ENCODE measurements at places on chromosomes 1 and 21.
A peak's percentile ranks its signal among the peaks of the same experiment; 100 is the strongest.

- DNase-seq: peak; percentile 79
Observed at GRCh38 chr1:15756143-15757015, 2.2 kb upstream of the FBLIM1 start.

DNA sequence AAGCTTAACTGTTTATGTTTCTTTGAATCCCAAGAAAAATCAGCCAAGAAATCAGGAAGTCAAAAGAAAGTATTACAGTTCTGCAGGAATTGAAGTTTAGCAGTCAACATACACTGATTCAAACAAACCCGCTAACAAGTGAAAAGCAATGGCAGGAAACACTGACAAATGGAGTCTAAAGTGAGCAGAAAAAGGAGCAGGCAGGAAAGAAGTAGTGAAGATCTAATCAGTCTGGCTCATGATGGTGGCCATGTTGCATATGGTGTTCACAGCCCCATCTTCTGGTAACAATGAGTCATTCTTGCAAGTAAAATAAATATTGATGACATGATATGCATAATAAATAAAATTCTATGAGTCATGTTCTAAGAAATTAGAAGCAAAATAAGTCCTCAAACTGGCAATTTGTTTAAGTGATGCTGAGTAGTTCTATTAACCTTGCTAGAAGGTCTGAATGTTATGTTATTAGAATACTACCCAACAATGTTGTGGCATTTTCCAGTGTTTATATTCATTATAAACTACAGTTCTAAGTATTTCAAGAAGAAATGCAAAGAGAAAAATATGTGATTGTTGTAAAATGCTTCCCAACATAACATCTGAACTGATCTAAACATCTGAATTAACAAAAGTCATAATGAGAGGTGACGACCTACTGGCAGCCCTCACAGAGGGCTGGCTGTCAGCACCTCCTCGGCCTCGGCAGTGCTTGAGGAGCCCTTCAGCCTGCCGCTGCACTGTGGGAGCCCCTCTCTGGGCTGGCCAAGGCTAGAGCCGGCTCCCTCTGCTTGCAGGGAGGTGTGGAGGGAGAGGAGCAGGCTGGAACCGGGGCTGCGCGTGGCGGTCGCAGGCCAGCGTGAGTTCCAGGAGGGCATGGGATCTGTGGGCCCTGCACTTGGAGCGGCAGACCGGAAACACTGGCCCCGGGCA lies 5.7 kb upstream of the ACBD6 start:
- DNase-seq: peak; percentile 15

- no peak for DNase-seq
Observed at GRCh38 chr1:247415423-247416361, at the start of gene NLRP3. Gene NLRP3 (plus strand): TSS chr1:247416173. CDS start chr1:247418801, 2,628 bp downstream.

DNA sequence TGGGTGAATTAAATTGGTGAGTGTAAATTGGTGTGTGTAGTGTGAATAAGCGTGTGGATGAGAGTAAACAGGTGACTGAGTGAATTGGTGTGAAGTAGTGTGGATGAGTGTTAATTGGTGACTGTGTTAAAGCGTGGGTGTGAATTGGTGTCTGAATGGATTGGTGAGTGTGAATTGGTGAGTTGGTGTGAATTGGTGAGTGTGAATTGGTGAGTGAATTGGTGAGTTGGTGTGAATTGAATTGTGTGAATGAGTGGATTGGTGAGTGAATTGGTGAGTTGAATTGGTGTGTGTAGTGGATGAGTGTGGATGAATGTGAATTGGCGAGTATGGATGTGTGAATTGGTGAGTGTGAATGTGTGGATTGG lies 8.3 kb downstream of the AURKAIP1 start:
- no peak for DNase-seq

DNA sequence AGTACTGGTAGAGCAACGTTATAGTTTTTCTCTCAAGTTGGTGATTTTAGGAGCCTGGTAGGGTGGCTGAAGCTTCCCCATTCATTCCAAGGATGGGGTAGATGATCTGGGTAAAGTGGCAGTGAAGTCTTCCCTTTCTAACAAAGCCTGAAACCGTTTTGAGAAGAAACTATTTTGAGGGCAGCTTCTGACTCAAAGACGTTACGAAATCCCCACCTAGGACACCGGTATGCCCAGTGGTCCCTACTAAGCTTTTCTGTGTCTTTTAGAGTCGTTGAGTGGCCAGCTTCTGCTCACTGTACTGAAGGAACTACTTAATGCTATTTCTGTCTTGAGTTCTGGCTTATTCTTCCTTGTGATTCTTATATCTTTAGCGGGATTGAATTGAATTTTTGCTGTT lies 1.4 kb downstream of the WDTC1 start:
- no peak for DNase-seq

GRCh38 chr1:99332561-99332960 lies 68.3 kb downstream of the PLPPR4 start:
- no peak for DNase-seq

DNA sequence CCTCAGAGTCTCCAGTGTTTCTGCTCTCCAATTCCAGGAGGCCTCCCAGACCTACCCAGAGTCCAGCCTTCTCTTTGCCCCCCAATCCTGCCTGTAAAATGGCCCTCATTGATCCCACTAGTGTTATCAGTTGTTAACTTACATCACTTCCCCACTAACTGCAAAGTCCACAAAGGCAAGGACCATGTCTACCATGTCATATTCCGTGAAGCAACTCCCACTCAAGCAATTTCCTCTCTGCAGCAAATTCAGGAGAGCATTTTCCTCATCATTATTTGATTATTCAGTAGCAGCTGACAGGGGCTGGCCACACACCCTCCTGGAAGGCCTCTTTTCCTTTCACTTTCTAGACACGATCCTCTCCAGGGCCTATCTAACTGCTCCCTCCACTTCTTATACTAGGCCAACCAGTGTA lies 153.5 kb downstream of the RERE start:
- no peak for DNase-seq

DNA sequence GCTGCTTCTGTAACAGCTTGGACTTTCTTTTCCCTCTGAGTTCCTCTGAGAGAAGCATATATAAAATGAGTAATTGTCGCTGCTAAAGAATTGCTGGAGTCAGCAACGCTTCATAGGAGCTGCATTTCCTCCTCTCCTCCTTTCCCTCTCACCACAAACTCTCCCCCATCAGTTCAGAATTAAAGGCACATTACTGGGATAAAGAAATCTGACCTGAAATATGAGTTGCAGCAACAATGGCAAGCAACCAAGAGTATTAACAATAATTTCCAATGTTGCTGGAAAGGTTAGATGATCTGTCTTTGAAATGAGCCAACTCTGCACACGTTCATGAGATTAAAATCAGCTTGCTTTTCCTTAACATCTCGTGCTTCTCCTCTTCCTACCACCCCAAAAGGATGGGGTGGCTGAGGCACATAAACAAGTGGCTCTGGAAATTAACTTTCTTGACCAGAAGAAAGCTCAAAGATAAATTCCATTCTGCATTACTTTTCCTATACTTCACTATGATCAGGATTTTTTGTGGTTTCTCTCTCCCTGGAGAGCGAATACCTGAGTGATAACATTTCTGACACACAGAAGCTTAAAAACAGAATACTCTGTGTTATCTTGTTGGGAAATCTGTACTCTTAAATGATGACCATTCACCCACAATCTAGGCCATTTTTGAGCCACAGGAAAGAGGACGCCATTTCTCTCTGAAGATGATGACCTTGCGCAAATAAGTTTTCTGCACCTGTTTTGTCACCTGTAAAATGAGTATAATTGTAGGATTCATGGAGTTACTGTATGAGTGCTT lies 90.2 kb downstream of the TGFBR3 start:
- DNase-seq: no peak

DNA sequence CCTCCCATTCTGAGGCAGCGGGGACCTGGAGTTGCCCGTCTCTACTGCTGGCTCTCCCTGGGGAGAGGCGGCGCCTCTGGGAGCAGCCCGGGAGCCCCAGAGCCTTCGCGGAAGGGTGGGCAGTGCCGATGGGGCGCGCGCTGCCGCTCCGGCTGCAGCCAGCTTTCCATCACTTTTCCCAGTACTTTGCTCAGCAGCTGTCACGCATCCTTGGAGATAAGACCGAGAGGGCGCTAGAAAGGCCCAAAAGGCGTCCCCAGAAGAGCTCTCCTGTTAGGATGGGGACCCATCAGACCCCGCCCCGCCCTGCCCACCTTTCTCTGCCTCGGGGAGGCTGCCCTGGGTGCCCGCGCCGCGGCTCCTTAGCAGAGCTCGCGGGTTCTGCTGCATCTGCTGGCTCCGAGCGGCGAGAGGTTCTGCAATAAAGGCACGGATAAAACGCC lies 534 bp downstream of the KCNH1 start:
- DNase-seq: no peak

- DNase-seq: no peak
Observed at GRCh38 chr1:213415691-213416380, 364.8 kb downstream of the RPS6KC1 start.

- DNase-seq: no peak
Observed at GRCh38 chr1:18404460-18404859, 76.3 kb upstream of the KLHDC7A start.

DNA sequence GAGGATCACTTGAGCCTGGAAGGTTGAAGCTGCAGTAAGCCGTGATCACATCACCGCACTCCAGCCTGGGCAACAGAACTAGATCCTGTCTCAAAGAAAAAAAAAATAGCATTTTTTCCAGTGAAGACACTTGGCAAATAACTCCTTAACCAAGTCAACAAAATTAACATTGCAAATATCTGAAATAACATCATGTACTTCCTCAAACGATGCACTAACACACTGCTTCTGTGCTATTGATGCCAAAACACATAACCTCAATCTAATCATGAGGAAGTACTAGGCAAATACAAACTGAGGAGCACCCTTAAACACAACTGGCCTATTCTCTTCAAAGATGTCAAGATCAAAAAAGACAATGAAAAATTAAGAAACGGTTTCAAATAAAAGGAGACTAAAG lies 32.3 kb downstream of the PABPC4 start:
- DNase-seq: no peak

GRCh38 chr1:208393826-208394225 lies 149.6 kb upstream of the PLXNA2 start:
- no peak for DNase-seq

DNA sequence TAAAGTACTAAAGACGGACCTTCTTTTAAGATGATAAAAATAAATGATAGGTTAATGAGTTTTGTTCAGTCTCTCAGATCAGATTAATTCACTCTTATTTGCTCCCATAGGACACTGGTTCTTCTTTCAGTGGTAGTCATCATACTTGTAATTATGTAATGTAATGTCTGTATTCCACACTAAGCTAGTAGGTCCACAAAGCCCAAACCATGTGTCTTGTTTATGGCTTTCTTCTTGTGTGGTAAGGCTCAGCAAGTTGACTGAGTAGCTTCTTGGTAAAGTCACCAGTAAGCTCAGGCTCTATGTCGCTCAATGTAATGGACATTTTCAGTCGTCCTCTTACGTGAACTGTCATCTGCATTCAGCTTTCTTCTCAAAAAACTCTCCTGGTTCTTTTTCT lies 2.5 kb downstream of the LYPLAL1 start:
- DNase-seq: no peak

DNA sequence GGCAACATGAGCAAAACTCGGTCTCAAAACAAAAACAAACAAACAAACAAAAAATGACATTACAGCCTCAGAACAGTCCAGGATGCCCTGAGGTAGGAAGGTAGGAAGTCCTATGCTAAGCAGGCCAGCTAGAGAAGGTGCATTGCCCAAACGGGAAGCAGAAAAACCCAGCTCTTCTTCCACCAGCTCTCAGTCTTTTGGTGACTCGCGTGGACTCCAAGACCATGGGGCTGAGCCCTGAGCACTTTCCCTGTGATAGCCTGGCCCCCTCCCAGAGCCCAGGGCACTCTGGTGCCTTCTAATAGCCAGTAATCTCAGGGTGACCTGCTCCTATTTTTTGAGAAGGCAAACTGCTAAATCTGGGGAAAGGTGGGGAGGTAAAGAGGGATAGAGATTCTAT lies 16.1 kb downstream of the PHLDA3 start:
- no peak for DNase-seq

DNA sequence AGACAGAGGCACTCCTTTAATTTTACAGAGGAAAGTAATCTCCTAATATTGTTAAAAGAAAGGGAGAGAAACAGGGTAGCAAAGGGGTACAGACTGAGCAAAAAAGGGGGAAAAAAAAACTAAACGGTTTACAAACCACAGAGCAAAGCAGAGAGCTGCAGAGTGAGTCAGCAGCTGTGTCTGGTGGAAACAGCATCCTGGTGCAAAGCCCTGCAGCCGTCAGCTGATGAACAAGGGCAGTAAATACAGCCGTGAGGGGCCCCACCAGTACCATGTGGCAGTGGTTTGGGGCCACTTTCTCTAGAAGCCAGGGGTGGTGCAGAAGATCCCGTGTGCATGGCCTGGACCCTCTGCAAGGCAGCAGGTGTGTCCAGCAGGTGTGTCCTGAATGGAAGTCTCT lies 111.3 kb downstream of the ERG start:
- DNase-seq: no peak

- DNase-seq: no peak
Observed at GRCh38 chr1:65255035-65255655, 54.2 kb upstream of the DNAJC6 start.
